ENCODE measurements at places on chromosomes 2 and 18. TPM values are rescaled to one million over a fixed set of nuclear protein-coding genes. Genes with fewer than 3 reads are reported as not detected.

DNA sequence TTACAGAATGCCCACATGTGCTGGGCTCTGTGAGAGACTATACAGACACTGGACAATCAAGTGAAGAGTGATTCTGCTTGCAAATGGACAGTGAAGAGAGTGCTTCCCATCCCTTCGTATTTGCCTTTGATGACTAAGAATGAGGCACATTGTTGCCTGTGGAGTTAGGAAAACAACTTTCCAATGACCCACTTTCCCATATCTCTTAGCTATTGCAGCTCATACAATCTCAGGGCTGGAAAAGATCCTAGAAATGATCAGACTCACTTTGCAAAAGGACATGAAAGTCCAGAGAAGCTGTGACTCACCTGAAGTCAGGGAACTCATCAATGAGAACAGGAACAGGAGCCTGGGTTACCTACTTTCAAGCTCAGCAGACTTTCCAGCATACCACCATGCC is 440.5 kb upstream of the TCF4 start:
- DNase-seq = no peak

DNA sequence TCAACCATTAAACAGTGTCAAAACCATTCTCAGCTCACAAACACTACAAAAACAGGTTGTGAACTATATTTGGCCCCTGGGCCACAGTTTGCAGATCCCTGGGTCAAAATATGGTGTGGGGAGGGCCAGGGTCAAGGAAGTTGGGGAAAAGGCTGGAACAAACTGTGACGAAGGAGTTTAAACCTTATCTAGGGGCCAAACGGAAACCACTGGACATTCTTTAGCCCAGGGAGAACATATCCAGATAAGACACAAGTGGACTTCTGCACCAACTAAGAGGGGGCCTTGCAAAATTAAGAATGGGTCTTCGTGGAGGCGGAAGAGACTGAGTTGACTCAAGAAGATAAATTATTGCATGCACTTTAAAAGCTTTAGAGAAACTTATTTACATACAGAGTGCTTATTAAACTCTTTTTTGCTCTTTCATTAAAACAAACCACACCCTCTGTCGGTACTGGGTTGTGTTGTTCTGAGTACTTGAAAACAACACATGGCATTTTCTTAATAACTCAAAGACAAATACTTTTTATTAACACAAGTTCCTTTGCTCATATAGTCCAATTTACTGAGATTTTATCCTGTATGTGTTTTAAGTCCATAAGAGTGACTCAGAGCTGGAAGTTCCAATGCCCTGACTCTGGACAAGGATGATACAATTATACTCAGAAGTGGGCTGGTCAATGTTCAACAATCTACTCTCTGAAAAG is 5.3 kb upstream of the ASAP2 start:
- no peak for DNase-seq

DNA sequence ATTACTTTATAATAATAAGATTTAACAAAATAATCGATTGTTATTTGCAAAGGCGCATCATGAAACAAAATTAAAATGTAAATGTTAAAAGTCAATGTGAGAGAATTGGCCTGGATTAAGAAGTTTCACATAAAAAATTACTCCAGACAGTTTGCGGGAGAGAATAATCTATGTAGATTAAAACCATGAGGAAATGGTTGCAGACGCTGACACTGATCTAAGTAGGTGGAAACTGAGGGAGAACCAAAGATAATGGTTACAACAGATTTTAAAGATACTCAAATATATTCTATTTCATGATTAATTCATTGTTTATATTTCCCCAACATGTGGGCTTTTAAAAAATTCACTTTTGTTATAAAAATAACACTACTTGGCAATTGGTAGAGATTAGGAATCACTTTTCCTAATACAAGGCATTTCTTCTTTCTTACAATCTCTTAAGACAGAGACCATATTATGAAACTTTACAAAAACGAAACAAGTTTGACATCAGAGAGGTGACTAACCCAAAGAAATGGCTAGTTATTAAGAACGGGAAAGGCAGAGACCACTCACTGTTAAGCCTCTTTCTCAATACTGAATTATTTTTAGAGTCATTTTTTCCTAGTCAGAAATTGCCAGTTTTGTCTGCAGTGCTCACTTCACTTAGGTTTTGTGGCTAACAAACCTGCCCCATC is 1.6 kb downstream of the KANSL1L start:
- no peak for DNase-seq

DNA sequence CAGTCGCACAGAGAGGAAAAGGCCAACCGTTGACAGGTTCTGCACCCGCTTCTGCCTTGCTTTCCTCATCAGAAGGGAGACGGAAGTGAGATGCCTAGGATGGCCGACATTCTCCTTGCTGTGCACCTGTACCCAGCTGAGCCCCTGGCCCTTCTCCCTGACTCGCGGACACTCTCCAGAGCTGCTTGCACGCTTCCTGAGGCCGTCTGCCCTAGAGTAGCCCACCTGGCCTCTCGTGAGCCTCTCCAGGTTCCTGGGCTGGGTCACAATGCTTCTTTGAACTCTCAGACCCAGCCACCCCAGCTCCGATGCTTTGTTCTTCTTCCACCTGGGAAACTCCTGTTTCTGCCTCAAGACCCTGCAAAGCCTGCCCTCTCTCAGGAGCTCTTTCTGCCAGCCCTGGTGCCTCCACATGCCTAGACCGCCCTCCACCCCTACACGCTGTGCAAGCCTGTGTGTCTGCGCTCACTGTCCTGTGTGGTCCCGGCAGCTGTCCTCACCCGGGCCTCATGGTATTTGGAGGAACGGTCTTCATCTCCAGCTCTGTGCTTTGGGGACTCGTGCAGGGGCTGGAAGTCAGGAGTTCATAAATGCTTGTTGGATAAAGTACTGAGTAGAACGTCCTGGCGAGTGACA is 345.4 kb upstream of the SALL3 start:
- DNase-seq = no peak

DNA sequence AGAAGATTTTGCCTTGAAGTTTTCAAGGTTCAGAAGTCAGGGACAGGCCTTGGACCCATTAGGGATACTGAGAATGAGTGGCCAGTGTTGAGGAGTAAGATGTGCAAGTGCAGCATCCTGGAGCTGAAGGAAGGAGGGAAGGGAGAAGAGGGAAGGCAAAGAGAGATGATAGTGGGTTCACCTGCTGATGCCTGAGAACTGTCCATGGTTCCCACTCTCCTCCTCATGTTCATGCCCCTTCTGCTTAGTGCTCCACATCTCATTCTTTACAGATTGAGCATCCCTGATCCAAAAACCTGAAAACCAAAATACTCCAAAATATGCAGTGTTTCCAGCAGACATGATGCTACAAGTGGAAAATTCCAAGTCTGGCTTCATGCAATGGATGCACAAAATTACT is 137.8 kb downstream of the CCDC102B start:
- DNase-seq = no peak

Gene WDPCP
- total RNA-seq = 20.8 TPM
